ENCODE measurements at places on chromosomes 3 and 15.

GRCh38 chr15:32849769-32850668 is 132.2 kb downstream of the GREM1 start:
- peak; percentile 98 for DNase-seq

DNA sequence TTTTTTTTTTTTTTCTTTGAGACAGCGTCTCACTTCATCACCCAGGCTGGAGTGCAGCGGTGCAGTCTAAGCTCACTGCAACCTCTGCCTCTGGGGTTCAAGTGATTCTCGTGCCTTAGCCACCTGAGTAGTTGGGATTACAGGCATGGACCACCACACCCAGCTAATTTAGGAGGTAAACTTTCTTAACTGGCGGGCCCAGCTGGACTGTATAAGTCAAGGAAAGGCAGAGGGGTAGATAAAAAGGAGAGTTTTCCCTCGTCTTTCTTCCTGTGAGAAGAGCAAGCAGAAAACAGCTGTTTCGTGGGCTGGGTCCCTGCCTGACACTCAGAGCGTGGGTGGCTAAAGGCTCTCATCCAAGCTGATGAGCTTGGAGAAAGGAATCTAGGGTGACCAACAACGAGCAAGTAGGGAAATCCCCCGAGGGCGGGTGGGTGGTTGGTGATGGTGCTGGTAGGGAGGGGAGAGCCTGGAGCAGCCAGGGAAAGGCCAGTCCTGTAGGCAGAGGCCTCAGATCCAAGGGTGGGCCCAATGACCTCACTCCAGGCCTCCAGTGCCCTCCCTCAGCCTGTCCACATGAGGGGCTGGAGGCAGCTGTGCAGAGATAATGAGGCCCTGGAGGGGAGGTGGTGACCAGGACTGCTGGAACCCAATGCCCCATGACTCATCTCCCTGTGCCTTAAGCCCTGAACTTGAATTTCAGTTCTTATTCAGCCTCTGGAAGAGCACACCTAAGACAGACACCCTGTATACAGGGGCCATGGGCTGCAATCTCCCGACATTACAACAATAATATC is 43.1 kb upstream of the LIMD1 start:
- peak; percentile 93 for DNase-seq

DNA sequence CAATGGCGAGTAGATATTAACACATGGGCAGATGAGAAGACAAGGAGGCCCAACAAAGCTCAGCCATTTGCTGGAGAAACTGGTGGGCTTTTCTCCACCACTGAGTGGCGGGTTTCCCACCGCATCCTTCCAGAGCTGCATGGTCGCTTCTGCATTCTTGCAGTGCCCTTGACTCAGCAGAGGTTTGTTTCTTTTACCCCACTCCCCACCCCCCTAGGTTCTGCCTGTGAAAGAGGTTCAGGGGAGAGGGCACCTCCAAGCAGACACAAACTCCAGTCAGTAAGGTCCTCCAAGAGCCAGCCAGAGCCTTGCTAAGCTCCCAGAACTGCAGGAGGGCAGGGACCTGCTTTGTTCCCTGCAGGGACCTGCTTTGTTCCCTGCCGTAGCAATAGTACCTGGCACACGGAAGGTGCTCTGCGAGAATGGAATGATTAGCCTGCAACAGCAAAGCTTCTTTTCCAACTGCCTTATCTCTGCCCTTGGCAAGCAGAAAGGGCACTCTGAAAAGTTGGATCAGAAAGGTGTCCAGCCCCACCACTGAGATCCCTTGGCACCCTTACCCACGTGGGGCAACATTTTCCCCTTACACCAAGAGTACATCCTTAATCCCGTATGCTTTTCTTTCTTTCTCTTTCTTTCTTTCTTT is 1.4 kb downstream of the PAQR5 start:
- no peak for DNase-seq

DNA sequence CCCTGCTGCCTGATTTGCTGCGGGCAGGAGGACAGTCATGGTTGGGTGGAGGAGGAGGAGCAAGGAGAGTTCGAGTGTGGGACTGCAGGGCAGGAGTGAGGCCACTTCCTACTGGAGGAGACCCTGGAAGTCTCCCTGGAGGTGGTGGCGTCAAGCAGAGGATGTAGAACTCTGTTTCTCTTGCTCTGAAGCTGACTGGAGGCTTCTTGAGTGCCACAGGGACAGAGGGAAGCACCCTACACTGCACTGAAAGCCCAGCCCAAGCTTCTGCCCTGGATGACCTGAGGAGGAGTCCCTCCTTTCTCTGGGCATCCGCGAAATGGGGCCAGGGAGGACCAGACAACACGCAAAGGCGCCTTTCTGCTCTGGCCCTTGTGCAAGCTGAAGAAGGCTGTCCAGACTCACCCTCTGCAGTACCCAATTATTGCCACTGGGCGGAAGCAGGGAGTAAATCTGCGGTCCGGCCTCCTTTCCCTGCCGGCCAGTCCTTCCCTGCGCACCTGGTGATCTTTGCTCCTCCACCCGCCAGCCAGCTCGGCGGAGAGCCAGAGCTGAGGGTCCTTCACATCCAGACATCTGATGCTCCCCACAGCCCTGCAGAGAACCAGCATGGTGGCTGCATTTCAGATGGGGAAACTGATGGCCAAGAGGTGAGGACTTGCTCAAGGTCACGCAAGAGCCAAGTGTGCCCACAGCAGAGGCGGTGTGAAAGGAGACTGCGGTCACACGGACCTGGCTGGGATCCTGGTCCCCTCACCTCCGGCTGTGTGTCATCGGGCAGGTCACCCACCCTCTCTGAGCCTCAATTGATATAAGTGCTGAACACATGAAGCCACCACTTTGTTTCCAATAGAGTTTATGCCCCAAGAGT is 207.1 kb downstream of the TBC1D2B start:
- peak; percentile 50 for DNase-seq

DNA sequence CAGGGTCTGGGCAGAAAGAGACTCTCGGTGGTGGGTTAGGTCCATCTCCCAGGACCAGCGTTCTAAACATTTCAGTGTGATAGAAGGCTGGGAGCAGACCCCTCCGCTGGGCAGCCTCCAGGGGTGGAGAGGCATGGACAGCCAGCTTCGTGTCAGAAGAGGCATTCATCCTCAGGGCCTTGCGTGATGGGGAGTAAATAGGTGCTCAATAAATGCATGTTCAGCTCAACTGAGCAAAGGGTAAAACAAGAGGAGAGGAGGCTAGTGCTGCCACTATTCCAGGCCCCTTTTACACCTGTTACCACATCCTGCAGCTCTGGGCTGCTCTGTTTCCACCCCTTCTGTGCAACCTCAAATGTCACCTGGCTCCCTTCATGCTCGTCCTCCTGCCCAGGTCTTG is 49.0 kb downstream of the SEMA5B start:
- no peak for DNase-seq

- DNase-seq: peak; percentile 66
Measured at GRCh38 chr15:99324082-99324620, 72.9 kb downstream of the LRRC28 start.

DNA sequence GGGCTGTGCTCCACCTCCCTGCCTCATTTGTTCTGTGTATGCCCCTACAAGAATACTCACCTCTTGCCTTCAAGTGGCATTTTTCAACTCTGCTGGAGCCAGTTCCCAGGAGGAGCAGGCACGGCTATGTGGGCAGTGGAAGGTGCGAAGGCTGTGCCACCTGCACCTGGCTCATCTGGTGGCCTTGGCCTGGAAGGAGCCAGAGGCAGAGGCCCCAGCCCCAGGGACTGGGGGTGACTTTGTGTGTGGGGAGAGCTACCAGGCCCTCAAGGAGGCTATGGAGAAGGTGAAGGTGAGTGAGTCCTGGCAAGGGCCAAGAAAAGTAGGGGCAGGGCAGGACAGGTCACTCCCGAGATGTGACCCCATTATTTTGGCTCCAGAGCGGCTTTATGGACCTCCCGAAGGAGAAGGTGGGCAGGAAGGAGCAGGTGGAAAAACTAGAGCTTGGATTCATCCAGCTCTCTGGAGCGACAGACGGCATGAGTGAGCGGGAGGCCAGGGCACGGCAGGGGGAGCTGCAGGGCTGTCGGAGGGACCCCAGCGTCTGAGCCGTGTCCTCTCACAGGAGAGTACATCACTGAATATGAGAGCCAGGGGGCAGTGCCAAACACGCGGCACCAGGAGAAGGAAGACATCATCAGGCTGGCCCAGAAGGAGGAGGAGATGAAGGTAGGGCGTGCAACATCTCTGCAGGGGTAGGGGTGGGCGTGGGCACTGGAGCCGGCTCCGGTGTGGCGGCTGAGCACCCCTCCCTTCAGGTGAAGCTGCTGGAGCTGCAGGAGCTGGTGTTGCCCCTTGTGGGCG is 57.3 kb upstream of the UBE2Q2 start:
- peak; percentile 7 for DNase-seq

DNA sequence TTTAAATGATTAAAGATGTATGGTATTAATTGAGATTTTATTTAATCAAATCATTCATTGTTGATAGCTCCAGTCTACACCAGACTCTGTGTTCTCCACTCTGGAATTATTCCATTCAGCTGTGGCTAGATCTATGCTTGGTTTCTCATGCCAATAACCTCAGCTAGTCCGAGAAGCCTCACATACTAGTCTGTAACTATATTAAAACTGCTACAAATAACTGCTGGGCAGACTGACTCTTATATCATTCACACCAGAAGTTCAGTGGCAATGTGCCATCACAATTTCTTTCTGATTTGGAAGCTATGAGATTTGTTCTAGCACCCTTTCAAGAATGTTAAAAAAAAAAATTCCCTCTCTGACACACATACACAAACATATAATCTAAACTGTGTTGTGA is 947.3 kb downstream of the ROBO1 start:
- DNase-seq: no peak

GRCh38 chr15:36996538-36997181 is 103.7 kb downstream of the MEIS2 start:
- no peak for DNase-seq

- no peak for DNase-seq
Measured at GRCh38 chr3:187855131-187855530, 109.9 kb upstream of the BCL6 start.

All from fibroblast of skin of right quadriceps (primary cell).